D341Med (cell line): ENCODE measurements at places on chromosomes 6 and 20.

DNA sequence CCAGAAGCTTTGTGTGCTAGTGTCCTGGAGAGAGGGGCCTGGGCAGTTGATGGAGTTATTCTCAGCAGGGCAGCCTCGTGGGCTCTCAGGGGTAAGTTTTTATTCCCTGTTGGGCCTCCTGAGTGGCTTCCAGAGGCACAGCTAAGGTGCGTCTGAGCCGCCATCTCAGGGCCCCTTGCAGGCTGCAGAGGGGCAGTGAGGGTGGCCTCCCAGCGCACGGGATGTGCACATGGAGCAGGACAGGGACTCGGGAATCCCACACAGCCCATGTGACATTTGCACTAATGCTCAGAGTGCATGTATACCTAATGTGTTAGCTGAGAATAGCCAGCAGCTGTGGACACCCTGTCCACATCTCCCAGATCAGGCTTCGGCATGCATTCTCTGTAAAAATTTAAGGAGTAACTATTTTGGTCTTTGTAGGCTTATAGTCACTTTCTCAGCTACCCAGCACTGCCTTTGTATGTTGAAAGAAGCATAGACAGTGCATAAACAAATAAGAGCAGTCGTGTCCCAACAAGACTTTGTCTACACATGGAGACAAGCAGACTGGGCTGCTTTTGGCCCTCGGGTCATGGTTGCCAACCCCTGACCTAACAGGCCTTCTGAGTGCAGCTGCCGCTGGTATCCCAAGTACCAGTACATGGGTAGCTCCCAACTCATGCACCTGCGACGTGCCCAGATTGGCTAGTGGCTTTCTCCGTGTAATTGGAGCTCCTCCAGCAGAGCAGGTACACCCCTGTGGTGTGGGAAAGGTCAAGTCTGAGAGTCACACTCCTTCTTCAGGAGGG is 18.6 kb upstream of the CST9L start:
- DNase-seq = no peak

DNA sequence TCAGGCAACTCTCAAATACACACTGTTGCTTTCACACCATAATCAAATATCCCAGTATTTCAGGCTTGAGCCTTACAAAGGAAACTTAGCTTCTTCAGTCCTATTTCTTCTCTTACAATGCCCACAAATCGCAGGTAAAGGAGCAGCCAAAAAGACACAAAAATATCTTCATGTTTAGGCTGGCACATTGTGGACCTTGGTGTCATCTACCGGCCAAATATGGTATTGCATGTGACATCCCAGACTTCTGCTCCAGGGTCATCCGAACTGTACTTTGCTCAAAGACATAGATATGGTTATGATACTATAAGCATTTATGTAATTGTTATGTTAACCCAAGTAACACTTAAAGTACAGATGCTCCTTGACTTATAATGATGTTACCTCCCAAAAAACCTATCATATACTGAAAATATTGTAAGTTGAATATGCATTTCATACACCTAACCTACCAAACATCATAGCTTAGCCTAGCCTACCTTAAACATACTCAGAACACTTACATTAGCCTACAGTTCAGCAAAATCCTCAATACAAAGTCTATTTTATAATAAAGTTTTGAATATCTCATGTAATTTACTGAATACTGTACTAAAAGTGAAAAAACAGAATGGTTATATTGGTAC is 4.6 kb downstream of the OR2H2 start:
- DNase-seq = peak; percentile 63

DNA sequence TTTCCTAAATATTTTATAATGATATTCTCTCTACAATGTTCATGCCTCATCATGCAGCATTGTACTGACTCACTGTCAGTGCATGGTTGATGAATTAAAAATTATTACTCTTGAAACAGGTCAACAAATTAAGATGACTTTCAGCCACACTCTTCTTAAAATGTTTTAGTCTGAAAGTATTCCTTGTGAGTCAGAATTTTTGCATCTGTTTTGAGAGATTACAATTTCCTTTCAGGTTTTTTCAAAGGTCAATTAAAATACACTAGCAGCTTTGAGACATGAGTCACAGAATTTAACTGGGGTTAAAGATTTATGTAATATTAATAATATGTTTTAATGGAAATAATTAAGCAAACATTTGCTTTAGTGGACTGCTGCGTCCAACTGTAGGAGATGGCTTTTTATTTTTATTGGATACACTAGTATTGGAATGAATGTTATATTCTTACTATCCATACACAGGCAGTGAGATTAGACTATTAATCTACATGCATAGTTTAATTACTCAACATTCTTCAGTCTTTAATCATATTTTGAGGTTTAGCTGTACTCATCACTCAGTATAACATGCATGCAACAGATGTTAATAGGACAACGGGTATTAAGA is 9.7 kb downstream of the COL12A1 start:
- DNase-seq = no peak

GRCh38 chr6:122563364-122564052 is 46.7 kb upstream of the PKIB start:
- no peak for DNase-seq

- DNase-seq = no peak
Measured at GRCh38 chr6:137210903-137211302, 8.3 kb downstream of the IFNGR1 start.

GRCh38 chr6:135600931-135601330 is 103.4 kb upstream of the AHI1 start:
- DNase-seq = no peak

DNA sequence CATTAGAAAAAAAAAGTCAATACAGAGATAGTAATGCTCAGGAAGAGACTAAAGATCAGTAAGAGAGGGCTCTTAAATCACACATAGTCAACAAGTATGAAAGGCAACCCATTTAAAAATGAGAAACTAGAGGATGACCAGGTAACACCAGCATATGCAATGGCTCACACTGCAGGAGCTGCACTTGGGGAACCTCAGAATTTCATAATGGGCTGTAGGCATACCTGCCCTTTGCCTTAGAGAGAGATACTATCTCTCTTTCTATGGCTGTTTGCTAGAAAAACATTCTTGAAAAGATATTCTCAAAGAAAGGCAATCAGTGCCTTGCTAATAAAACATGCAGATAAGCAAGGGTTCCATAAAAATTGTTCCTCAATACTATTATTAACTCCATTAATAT is 33.2 kb downstream of the HMGCLL1 start:
- DNase-seq = no peak

DNA sequence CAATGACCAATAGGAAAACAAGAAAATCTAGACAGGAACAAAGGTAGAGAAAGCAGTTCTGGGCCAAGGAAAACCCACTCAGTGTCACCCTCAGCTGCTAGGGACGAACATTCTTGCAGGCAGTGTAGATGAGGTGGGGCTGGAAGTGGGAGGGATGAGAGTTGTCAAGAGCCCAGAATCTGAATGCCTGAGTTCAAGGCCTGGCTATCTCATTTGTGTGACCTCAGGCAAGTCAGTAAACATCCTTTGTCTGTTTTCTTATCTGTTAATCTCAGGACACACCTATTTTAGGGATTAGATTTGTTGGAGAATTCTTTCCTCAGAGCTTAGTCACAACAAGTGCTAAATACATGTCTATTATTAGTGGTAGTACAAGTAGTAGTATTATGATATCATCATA is 50.9 kb upstream of the KIF16B start:
- DNase-seq = no peak

GRCh38 chr20:41360831-41361756 is 5.5 kb downstream of the EMILIN3 start:
- no peak for DNase-seq

DNA sequence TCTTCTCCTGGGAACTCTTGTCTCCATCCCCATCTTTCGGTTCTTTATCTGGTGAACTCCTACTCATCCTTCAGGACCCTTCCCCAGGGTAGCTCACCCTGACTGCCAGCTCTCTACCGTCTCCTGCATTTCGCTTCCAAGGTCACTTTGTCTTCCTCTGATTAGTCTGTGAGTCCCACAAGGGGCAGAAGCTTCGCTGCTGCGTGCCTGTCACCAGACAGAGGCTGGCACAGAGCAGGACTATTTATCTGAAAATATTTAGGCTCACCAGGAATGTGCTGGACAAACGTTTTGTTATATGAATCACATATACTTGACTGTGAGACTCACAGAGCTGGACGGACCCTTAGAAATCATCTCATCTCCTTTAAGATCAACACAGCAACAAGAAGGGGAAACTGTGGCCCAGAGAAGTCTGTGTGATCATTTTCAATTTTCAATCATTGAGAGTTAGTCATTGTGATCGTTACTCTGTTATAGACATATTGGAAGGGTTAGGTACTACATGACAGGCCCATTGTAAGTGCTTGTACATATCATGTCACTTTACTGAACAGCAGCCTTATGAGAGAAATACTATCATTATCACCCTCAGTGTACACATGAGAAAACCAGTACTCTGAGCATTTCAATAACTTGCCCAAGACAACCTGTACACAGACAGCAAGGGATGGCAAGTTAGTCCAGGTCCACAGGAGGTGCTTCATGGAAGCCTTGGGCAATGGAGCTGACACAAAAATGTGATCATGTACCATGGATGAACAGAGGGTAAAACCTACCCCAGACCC is 51.4 kb downstream of the JPH2 start:
- no peak for DNase-seq

GRCh38 chr6:109865968-109866367 is 112.1 kb upstream of the GPR6 start:
- no peak for DNase-seq
